ENCODE measurements at places on chromosomes 2 and 18. TPM values are rescaled to one million over a fixed set of nuclear protein-coding genes. Genes with fewer than 3 reads are reported as not detected.

Gene CRIM1
- total RNA-seq = 20.1 TPM

Gene SCRN3
- total RNA-seq = 16.1 TPM

Gene CCDC68
- not detected for total RNA-seq

Gene LRP2
- total RNA-seq = 0.17 TPM

Gene ZNF804A
- not detected for total RNA-seq

Gene FHOD3
- total RNA-seq = not detected
